ENCODE measurements at places on chromosomes 5 and 9.

DNA sequence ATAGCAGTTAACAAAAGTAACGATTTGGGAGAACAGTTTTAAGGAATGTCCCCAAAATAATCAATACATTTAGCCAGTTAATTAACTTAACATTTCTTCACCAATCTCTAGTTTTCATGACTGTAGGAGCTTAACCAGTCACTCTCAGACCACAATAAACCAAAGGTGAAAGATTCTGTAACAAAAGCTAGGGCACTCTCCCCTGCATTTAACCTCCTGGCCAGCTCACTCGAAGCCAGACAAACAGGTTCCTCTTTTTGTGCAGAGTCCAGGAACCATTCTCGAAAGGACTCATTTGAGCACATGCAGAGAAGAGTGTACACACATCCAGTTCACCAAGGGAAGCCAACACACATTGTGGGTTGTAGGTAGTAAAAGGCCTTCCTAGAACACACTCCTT, 6.5 kb downstream of the IL7R start:
- DNase-seq = no peak

DNA sequence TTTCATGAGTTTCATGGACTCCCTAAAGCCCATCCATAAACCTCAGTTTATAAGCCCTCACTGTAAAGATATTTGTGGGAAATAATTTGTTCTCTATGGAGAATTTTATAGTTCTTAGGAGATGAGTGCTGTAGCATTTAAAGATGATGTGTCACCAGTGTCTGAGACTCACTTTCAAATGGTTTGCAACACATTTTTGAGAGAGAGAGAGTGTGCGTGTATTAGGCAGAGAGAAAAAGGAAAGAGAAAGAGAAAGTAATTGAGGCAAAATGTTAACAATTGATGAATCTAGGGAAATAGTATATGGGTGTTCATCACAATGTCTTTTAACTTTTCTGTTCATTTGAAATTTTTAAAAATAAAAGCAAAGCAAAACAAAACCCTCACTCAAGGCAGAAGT, 479.0 kb downstream of the ZSWIM6 start:
- DNase-seq = no peak

DNA sequence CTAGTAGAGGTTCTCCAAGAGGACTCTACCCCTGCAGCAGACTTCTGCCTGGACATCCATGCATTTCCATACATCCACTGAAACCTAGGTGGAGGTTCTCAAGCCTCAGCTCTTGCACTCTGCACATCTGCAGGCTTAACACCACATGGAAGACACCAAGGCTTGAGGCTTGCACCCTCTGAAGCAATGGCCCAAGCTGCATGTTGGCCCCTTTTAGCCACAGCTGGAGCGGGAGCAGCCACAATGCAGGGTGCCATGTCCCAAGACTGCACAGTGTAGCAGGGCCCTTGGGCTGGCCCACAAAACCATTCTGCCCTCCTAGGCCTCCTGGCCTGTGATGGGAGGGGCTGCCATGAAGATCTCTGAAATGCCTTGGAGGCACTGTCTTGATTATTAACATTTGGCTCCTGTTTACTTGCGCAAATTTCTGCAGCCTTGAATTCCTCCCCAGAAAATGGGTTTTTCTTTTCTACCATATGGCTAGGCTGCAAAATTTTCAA, 123.2 kb upstream of the VCAN start:
- DNase-seq = no peak

DNA sequence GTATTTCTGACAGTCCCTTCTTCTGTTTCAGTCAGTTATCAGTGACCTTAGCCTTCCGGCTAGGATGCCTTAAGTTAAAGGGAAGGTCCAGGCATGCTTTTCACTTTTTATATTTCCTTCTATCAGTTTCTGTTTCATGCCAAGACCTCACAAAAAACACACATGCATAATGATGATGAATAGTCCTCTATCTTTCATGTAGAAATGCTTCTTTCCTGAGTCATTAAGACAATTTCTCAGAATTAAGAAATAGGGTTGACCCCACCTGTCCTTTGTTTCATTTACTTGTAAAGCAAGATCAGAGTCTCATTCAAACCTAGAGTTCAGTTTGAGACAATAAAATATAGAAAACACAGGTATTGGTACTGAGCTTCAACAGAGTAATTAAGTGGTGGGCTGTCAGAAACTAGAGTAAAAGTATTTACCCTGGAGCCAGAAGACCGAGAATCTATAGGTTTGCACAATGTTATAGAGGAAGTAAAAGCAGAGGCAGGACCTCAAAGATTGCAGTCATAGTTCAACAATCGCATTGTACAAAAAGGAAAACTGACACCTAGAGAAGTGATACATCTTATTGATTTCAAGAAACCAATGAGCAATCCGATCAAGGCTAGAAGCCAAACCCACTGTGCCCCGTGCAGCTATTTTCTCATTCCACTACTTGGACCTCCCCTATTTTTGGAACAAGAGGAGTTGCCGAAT, 118.7 kb upstream of the PUM3 start:
- no peak for DNase-seq

GRCh38 chr9:138082918-138083636, 205.5 kb downstream of the CACNA1B start:
- no peak for DNase-seq

Measured in left ventricle myocardium inferior (tissue), 1 donor.